ENCODE measurements at places on chromosomes 7 and 10.

GRCh38 chr10:87761153-87761552, 56.9 kb downstream of the ATAD1 start:
- no peak for DNase-seq

DNA sequence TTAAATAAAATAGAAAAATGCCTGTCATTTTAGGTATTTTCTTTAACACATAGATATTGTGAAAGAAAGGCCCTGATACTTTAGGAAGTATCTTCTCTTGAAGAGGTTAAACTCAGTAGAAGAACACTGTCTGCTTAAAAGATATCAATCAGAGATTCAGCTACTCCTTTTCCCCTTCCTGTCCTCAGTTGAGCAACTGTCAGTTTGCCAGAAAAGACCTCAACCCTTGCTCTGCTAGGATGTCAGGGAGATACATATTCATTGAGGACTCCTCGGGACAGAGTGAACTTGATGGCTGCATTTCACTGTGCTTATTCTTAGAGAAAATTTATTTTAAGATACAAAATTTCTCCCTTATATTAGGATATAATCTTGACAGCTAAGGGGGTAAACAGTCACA, 173.6 kb upstream of the CACNA2D1 start:
- no peak for DNase-seq

GRCh38 chr10:131901181-131901829, 497 bp downstream of the PPP2R2D start:
- peak; percentile 34 for DNase-seq

- DNase-seq: no peak
Observed at GRCh38 chr7:110909117-110909516, 181.8 kb upstream of the LRRN3 start.

DNA sequence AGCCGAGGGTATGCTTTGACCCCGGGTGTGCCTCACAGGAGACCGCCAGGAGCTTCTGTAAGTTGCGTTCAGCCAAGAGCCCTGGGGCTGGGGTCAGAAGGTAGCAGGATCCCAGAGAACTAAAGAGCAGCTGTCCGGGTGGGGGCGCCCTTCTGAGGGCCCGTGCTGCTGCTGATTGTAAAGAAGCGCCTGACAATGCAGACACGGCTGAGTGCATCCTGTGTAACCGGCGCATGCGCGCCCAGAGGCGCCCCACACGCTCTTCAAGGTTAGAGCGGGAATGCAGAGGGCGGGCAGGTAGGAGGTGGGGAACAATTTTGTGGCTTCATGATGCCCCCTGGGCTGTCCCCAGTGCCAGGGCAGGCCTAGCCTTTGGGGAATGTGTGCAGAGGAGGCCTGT, 210.2 kb upstream of the CTBP2 start:
- DNase-seq: peak; percentile 96

- peak; percentile 29 for DNase-seq
Observed at GRCh38 chr10:80194373-80195045, 10.8 kb downstream of the ANXA11 start.

DNA sequence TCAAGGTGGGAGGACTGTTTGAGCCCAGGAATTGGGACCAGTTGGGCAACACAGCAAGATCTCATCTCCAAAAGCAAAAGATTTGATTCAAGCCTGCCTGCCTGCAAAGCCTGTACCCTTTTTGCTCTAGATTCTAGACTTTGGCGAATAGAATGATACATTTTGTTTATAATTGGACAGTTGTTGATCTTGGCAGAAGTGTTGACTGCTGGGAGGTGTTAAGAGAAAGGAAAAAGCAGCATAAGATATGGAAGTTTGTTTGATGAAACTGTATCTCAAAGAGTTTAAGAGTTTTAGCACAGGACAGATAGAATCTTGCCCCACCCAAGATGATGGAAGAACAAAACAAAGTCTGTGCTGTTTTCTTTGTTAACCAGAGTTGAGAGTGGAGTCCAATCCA, 224.1 kb downstream of the AUTS2 start:
- DNase-seq: no peak

DNA sequence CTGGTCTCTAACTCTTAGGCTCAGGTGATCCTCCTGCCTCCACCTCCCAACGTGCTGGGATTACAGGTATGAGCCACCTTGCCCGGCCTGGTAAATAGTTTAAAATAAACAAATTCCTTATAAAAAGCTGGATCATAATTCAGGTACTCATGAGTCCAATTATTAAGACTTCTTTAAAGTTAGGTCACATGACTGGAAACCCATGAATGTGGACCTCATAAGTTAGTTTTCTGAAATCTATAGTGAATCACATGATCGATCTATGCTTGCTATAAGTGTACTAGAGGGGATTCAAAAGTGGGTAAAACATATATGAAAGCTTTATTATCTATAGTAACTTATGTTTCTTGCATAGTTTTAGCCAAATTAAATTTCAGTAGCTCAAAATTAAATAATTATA, 14.3 kb downstream of the NT5C3A start:
- no peak for DNase-seq

- DNase-seq: no peak
Observed at GRCh38 chr10:60575105-60575504, 185.4 kb upstream of the ANK3 start.

DNA sequence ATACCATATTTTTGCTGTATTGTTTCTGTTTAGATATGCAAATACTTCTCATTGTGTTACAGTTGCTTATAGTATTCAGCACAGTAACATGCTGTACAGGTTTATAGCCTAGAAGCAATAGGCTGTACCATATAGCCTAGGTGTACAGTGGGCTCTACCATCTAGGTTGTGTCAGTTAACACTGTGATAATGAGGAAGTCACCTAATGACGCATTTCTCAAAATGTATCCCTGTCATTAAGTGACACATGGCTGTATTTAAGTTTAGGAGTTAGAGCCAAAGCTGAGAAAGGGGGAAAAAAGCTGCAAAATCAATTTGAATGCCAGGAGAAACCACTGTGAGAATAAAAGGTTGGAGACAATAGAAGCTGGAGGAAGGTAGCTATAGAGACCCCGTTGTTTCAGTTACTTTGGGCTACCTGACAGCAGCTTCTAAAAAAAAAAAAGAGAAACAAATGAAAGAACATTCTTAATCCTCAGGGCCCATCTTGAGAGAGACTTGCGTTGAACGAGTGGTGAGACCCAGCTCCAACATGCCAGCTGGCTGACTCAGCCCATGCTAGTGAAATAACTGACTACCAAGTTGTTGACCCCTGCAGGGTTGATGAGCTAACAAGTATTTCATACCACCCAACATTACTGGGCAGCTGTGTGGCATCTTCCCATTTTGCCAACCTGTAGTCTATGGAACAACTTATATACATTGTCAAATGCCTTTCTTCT, 8.7 kb downstream of the STARD3NL start:
- DNase-seq: peak; percentile 77

DNA sequence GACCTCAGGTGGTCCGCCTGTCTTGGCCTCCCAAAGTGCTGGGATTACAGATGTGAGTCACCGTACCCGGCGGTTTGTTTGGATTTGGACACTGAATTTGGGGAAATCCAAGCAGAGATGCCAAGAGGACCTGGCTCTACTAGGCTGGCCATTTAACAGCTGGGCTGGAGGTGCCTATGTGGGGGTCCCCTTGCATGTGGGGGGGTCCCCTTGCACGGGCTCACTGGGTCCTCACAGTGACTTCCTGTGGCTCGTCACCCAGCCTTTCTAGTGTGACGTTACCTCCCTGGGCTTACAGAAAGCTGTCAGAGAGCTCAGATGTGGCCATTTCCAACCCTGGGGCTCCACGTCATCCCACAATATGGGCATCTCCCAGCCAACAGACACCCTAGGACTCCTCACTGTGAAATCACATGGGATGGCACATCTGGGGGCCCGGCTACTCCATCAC, 49.3 kb upstream of the GNA12 start:
- DNase-seq: no peak

Data from mesendoderm (in vitro differentiated cells).